ENCODE measurements at places on chromosomes 11 and 22.

GRCh38 chr11:64353715-64354506 is 5.1 kb upstream of the RPS6KA4 start:
- no peak for DNase-seq

- no peak for DNase-seq
These were observed 32.1 kb upstream of the TENM4 start for GRCh38 chr11:79472819-79473529.

GRCh38 chr22:49838771-49839717 is 11.4 kb upstream of the BRD1 start:
- peak; percentile 95 for DNase-seq

GRCh38 chr11:85540635-85541205 is 86.4 kb downstream of the DLG2 start:
- no peak for DNase-seq

- no peak for DNase-seq
These were observed 39.1 kb downstream of the PITPNB start for GRCh38 chr22:27879923-27880322.

GRCh38 chr11:79363861-79364378 is 76.9 kb downstream of the TENM4 start:
- DNase-seq: no peak

DNA sequence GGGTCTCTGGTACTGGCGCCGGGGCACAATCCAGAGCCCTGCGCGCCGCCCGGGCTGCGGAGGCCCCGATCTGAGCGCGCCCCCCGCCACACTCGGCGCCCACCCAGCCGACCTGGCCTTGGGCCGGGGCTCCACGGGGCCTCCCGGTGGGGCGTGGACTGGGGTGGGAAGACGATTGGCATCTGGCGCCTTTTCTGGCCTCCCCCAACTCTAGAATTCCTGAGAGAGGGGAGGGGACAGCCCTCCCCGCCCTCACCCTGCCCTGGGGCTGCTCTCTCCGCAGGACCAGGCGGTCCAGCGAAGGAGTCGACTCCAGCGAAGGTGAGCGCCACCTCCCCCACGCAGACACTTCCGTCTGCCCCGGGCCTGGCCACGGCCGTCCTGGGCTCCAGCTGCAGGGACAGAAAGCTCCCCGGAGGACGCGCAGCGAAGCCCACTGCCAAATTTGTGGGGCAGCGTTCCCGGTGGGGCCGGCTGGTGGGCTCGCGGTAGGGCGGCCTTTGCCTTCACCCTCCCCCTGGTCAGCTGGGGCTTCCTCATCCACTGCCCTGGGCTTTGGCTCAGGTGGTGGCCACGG is 593 bp downstream of the SSH3 start:
- DNase-seq: peak; percentile 74

GRCh38 chr11:41458154-41458553 is 1.3 kb downstream of the LRRC4C start:
- no peak for DNase-seq

DNA sequence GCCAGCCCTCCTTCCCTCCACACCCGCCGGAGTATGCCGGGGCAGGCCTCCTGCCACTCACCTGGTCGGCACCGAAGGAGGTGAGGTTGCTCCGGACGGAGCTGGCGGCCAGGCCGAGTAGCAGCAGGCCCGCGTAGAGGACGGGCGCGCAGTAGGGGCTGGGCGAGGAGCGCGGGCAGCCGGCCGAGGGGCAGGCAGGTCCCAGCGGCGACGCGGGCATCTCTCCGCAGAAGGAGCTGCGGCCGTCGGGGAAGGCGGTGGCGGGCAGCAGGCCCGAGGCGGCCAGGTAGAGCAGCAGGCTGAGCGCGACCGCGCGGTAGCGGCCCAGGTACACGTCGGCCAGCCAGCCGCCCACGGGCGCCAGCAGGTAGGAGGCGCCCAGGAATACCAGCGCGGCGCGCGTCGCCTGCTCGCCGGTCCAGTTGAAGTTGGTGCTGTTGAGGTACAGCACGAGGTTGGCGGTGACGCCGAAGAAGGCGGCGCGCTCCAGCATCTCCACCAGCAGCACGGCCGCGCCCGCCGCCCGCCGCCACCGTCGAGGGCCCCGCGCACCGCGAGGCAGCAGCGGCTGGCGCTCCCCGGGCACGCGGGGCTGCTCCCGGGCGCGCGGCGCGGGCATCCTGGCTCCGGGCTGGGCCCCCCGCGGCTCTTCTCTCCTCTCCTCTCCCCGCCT is 907 bp downstream of the SLC15A3 start:
- DNase-seq: peak; percentile 70

- DNase-seq: peak; percentile 68
These were observed 1.0 kb upstream of the FNBP4 start for GRCh38 chr11:47768101-47768612.

DNA sequence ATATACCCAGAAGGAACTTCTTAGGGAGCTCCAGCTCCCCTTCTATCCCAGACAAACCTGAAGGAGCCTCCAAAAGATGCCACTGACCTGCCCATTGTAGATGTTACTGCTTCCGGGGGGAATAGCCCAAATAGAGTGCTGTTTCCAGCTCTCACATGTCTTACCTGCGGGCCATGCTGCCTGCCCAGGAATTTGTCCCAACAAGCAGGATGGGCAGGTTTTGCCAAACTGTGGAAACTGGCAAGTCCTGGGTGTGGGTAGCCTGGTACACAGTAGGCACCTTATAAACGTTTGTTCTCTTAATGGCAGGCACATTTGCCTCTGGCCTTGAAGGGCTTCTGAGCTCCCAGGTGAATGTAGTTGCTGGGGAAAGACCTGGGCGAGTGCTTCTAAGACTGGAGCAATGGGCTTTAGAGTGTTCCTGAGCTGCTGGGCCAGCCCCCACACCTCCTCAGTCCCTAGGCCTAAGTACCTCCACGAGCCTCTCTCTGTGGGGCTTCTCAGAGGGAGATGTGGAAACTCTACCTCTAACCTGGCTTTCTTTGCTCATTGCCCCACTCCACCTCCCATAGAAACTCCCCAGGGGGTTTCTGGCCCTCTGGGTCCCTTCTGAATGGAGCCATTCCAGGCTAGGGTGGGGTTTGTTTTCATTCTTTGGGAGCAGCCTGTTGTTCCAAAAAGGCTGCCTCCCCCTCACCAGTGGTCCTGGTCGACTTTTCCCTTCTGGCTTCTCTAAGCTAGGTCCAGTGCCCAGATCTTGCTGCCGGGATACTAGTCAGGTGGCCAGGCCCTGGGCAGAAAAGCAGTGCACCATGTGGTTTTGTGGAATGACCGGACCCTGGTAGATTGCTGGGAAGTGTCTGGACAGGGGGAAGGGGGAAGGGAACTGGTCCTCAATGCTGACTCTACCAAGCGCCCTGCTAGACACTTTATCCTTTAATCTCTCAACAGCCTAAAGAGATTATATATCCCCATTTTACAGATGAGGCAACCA is 37.2 kb downstream of the LIMK2 start:
- no peak for DNase-seq

All from activated effector memory CD4-positive, alpha-beta T cell treated with anti-CD3 and anti-CD28 coated beads, Interleukin-2, amount 50 U/mL, for 16 hours (primary cell).